NCI-H446 (cell line): ENCODE measurements at places on chromosomes 6 and 20.

GRCh38 chr6:21099338-21100314 lies 493.9 kb upstream of the SOX4 start:
- no peak for DNase-seq

GRCh38 chr6:40743226-40743625 lies 156.1 kb upstream of the LRFN2 start:
- no peak for DNase-seq

GRCh38 chr6:138272533-138273315 lies 54.4 kb upstream of the PBOV1 start:
- no peak for DNase-seq

GRCh38 chr6:81682858-81683620 lies 69.4 kb downstream of the TENT5A start:
- DNase-seq = no peak

DNA sequence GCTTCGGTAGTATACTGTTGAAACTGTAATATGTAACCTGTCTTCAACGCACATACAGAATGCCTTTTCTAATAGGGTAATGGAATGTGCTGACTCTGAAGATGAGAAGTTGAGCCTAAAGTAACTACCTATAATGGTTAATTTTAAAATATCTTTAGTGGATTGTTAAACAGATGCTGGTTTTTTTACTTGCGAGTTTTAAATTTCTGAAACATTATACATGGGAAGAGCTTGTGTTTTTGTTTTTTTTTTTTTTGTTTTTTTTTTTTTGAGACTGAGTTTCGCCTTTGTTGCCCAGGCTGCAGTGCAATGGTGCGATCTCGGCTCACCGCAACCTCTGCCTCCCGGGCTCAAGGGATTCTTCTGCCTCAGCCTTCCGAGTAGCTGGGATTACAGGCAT lies 166.9 kb downstream of the JARID2 start:
- DNase-seq = no peak

GRCh38 chr6:1479095-1479494 lies 89.7 kb downstream of the FOXF2 start:
- no peak for DNase-seq

DNA sequence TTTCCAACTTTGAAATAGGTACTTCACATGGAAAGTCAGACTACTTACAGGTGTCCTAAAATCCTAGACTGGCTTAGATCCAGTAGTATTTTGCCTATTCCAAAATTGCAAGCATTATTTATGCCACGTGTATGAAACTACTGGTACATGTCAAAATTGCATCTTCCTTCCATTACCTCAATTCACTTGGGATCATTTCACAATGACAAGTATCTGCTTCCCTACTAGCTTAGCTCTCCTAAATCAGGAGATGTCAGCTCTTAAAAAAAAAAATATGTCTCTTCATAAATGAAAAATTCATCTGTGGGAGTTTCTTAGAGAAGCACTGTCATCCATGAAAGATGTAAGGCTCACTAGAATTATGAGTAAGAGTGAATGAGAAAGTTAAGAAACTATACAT lies 466.6 kb upstream of the MANEA start:
- DNase-seq = no peak
